Mesothelial cell of epicardium (in vitro differentiated cells): ENCODE measurements at places on chromosomes 2 and 18.
A peak's percentile ranks its signal among the peaks of the same experiment; 100 is the strongest.

- DNase-seq: no peak
These were observed 35.4 kb downstream of the CAB39 start for GRCh38 chr2:230748087-230748486.

DNA sequence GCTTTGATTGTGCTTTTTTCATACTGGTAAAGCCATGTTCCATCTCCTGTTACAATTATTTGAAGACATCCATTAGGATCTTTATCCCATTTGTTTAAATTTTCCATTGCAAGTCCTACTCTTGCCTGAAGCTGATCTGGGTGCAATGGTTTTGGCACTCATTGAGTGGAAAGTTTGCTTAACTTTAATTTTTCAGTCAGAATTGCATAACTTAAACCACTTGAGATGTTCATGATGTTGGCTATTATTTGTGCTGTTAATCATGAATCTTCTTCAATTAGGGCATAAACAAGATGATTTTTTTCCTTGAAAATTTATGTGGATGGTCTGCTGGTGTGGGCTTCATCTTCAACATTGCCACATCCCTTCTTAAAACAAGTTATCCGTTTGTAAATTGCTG, 180.1 kb downstream of the ST6GAL2 start:
- DNase-seq: no peak

DNA sequence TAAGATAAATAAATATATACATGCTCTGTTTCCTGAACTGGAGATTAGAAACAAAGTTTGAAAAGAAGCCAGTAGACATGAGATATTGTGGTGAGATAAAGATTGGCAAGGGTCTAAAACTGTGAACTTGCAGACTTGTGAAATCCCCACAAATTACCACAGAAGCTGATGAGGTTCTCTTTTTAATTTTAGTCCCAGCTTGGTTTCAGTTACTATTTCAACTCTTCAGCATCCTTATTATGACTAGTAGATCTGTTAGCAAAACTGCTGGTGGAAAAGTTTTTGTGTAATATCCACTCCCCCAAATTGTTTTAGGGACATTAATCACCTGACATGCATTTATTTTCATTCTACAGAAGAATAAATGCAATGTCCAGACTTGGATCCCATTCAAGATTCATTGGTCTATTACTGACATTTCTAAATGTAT, 20.8 kb downstream of the RASGRP3 start:
- no peak for DNase-seq

- DNase-seq: no peak
These were observed 11.5 kb downstream of the DPP4 start for GRCh38 chr2:162062559-162062958.

DNA sequence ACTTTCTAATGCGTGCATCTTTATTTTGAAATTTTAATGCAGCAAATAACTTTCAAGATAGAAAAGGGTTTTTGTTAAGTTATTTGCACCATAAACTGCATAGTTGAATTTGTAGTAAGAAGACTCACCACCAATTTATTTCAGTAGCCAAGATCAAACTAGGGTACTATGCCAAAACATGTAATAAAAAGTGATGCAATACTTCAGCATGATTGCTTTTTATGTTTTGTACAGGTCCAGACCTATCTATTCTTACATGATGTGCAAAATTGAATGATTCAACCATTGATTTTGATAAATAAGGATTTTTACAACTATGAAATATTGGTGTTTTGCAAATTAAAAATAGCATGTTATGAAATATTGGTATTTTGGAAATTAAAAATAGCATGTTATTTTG, 26.7 kb downstream of the AGPS start:
- DNase-seq: no peak

GRCh38 chr2:177728399-177728765, 335.8 kb downstream of the AGPS start:
- no peak for DNase-seq

DNA sequence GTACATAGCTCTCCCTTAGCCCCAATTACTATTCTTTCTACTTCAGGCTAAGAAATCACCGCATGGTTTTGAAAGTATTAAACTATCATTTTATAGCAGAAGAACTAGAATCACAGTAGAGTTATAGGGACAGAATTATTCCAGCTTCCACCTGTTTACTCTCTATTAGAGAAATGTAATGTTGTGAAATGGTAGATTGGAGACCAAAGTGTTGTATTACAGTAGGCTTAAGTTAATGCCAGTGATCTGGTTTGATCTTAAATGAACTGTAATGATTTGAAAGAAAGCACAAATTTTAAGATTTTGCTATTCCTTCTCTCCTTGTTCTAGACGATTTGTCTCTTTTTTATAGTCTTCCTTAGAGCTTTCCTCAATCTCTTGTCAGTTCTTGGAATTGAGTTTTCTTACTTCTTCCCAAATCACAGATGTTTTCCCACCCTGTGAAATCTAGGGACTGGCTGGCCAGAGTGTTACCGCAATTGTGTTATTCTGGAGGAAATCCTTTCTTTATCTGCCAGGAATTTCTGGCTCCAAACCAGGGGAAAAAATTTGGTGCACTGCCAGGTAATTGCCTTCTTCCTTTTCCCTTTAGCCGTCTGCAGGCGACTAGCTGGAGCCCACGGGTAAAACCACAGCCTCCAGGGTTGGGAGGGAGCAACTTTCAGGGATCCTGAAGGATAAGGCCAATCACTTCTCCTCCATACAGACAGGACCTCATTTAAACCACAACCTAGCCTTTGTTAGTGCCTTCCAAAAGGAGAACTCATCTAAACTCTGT, 51.7 kb downstream of the NOP58 start:
- peak; percentile 47 for DNase-seq

DNA sequence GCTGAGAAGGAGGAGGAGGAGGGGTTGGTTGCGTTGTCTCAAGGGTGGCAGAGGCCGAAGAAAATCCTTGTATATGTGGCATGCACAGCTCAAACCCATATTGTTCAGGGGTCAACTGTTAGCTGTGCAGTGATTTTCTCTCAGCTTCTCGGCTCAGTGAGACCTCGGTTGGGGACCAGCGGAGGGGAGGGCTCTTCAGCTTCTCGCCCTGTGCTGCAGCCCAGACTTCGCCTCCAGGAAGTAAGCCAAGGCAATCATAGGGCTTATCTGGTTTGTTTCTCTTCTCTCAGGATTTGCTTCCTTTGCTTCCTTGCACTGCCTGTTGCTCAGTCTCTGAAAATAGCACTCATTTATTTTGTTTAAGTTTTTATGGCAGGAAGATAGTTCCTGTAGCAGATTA, 85.5 kb downstream of the SOWAHC start:
- DNase-seq: no peak

DNA sequence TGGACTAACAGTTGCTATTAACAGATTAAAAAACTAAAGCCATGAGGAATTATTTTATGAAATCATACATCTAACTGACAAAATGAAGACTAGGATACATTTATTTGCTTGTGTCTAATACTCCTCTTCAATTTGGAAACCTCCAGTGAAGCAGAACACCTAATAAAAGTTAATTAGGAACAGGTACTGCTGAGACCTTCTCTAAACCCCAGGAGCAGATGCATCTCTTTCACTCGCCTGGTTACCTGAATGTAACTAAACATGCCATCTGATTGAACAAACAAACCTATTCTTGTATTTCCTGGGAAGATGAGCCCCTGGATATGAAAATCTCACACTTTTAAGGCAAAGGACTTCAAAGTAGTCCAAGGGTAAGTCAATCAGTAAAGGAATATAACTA, 898.2 kb downstream of the NRXN1 start:
- DNase-seq: no peak

DNA sequence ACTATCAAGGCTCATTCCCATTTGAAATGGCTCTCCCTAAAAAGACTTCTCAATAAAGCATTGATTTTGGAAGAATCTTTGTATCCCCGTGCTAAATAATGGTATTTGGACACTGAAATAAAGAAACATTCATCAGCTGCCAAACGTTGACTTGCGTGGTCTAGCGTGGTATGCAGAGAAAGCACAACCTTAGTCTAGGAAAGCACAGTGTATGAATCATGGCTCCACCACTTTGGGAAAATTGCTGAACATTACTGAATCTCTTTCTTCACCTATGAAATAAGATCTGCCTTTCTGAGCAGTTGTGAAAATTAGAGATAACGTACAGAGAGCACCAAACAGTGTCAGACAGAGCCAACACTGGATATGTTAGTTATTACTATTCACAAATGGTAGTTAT, 353.9 kb downstream of the SS18 start:
- no peak for DNase-seq
